EH (cell line): ENCODE measurements at places on chromosomes 6 and 20.

DNA sequence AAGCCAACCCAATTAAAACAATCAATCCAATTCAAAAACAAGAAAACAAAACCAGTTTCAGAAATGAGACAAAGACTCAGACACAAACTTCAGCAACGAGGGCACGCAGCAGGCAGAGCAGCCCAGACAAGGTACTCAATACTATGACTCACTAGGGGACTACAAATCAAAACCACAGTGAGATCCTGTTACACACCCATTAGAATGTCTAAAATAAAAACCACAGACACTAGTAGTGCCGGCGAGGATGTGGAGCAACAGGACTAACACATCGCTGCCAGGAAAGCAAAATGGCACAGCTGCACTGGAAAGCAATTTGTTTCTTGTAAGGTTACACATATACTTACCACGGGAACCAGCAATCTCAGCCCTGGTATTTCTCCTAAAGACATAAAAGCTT lies 28.4 kb upstream of the MAS1L start:
- peak; percentile 9 for DNase-seq

DNA sequence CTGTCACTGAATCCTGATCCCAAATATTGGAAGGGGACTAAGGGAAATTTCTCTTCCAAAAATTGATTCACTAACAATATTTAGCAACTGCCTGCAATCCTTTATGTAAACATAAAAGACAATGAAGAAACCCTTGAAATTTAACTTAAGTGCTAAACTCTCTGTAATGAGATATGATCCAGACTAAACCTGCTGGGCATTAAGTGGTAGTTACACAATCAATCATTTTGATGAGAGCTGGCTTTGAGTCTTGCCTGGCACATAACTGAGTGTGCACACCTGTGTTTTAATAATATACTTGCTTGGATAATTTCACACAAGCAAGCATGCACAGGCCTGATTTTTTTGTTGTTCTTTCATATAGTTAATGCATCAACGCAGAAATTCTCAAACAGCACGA lies 9.8 kb upstream of the ZFP64 start:
- DNase-seq, result no peak

GRCh38 chr6:26195924-26196845 lies 109.0 kb downstream of the HFE start:
- DNase-seq, result peak; percentile 43

- no peak for DNase-seq
Observed at GRCh38 chr20:31990641-31991338, 19.4 kb upstream of the CCM2L start.

GRCh38 chr6:67663105-67663895 lies 971.8 kb upstream of the ADGRB3 start:
- no peak for DNase-seq

DNA sequence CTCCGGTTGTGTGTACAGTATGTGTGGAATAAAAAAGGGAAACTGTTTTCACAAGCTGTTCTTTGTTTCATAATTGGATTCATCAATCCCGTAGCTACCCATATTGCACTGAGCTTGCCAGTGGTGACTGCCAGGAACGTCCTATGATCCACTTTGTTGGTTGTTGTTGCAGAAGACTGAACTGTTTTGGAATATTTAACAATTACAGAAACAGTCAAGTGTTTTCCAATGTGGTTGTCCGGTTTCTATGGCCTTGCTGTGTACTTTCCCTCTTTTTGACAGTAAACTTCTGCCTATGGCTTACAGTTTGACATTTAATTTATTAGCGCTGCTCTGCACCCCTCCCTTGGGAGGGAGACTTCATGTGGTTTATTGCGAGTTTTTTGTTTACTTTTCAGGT lies 141.2 kb downstream of the DTNBP1 start:
- no peak for DNase-seq

GRCh38 chr6:88840796-88841539 lies 122.5 kb downstream of the RNGTT start:
- DNase-seq, result peak; percentile 4

DNA sequence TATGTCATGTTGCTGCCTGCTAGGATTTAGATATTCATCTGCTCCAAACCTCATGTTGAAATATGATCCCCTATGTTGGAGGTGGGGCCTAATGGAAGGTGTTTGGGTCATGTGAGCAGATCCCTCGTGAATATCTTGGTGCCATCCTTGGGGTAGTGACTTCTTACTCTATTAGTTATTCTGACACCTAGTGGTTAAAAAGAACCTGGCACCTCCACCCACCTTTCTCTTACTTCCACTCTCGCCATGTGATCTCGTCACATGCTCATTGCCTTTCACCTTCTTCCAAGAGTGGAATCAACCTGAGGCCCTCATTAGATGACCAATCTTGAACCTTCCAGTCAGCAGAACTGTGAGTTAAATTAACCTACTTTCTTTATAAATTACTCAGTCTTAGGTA lies 549.4 kb upstream of the SYNCRIP start:
- no peak for DNase-seq

GRCh38 chr6:159254186-159254585 lies 85.0 kb downstream of the FNDC1 start:
- peak; percentile 71 for DNase-seq

DNA sequence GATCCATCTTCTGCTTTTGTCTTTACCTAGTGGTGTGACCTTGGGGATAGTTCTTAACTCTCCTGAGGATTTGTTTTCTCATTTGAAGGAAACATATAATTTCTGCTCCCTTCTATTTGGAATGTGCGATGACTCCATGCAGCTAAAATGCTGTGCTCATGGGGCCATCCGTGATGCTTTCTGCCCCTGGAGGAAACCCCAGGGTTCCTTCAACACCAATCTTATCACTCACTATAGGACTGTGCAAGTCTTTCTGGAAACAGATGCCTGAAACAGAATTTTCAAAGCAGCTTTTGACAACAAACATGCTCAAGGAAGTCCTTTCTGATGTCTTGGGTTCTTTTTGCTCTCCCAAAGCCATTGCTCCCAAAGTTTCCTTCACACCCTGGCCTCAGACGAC lies 128.8 kb upstream of the GGTLC1 start:
- DNase-seq, result peak; percentile 13

DNA sequence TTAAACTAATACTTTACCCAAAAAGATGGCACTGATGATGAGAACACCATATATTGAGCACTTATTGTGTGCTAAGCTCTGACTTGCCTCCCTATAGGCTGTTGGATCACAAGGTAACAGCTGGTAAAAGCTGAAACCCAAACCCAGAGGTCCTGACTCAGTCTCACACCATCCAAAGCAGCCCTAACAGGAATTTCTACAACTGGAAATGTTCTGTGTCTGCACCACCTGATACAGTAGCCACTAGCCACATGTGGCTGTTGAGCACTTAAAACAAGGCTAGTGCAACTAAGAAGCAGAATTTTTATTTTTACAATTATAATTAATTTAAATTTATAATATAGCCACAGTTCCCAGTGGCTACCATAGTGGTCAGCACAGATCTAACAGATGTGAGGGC lies 15.6 kb upstream of the MATN4 start:
- DNase-seq, result peak; percentile 17

DNA sequence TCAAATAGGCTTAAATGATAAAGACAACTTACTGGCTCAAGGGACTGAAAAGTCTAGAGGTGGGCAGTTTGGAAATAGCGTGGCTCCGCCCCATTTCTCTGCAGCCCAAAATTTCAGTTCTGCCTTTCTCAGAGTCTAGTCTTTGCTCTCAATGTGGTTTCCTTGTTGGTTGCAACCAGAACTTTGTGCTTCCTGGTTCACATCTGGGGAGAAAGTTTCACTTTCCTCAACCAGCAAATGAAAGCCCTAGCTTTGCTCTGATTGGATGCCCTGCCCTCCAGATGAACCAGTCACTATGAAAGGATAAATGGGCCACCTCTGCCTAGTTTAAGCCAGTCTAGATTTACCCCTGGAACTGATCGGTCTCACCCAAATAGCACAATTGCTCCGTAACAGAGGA lies 14.9 kb downstream of the SYCP2L start:
- DNase-seq, result peak; percentile 6

GRCh38 chr6:117441824-117442264 lies 16.1 kb upstream of the ROS1 start:
- DNase-seq, result peak; percentile 56

GRCh38 chr20:58894652-58895447 lies 42.3 kb downstream of the GNAS start:
- DNase-seq, result peak; percentile 24

DNA sequence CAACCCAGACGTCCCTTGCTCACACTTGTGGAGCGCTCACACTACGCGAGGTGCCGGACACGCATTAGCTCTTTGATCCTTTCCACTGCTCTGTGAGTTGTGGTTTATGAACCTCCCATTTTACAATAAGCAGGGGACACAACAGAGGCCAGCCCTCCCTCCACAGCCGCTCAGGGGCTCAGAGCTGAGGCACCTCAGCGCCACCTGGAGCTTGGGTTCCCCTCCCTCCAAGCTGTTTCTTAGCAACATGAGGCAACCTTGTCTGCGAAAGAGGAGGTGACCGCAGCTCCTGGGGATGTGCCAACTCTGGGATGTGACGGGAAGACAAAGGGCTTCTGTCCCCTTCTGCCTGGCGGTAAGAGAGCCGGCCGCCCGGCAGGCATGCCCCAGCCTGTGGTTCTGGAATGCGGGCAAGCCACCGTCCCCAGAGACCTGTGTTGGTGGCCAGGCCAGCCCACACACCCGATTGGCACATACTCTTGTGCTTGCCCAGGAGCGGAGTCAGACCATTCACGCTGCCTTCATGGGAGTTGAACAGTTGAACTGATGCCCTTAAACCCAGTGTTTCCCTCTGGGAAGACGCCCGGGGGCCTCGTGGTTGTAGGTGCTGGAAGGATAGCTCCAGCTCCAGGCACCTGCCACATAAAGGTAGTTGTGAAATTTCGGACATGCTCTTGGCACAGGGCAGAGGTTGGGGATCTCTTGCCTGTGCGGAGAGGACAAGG lies 44.5 kb downstream of the RBM38 start:
- DNase-seq, result no peak

GRCh38 chr6:93177438-93177837 lies 241.9 kb downstream of the EPHA7 start:
- DNase-seq, result no peak

- peak; percentile 86 for DNase-seq
Observed at GRCh38 chr6:15462717-15463525, 199.9 kb downstream of the DTNBP1 start.

GRCh38 chr20:57930351-57930750 lies 220.5 kb upstream of the PMEPA1 start:
- DNase-seq, result no peak

DNA sequence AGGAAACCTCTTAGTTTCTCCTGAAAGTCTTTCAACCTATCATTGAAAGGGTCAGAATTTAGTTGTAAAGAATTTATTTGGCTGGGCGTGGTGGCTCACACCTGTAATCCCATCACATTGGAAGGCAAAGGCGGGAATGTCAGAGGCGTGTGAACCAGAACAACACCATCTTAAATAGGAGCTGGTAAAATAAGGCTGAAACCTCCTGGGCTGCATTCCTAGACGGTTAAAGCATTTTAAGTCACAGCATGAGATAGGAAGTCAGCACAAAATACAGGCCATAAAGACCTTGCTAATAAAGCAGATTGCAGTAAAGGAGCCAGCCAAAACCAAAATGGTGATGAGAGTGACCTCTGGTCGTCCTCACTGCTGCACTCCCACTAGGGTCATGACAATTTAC lies 29.6 kb downstream of the OR2B2 start:
- no peak for DNase-seq

DNA sequence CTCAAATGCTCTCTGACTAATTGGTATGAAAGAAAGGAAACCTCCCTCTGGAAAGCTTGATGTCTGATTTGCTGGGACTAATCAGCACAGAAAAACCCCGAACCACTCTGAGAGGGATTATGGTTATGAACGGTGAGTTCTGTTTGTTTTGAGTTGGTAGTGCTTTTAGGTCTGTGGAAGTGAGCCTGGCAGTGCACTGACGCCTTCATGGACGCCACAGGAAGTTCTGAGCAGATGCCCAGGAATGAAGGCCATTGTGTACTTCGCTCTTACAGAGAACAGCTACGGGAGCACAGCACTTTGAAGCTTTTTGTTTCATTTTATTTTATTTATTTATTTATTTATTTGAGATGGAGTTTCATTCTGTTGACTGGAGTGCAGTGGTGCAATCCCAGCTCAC lies 754.1 kb downstream of the QKI start:
- no peak for DNase-seq
